ENCODE measurements at places on chromosomes 5 and 9.

DNA sequence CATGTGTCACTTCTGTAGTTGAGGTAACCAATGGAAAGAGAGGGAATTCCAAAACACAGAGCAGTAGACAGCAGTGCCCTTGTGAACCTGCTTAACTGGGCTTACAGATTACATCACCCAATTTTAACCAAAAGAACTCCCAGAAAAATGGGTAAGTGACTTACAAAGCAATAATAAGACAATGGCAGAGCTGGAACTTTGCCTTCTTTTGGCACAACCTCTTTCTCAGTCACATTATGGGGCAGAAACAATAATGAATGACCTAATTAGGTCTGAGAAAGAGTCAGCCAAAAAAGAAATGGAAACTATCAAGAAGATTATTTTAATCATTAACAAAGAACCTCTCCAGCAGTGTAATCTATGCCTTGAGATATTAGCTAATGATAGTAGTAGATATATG, 146.5 kb downstream of the SPATA31D1 start:
- DNase-seq = no peak

- no peak for DNase-seq
Observed at GRCh38 chr5:177146891-177147638, 13.5 kb downstream of the NSD1 start.

- no peak for DNase-seq
Observed at GRCh38 chr5:65198456-65199120, 283.1 kb downstream of the ADAMTS6 start.

GRCh38 chr5:89934069-89934468, 475.5 kb downstream of the CETN3 start:
- DNase-seq = no peak

GRCh38 chr5:75234251-75234650, 2.4 kb downstream of the ANKRD31 start:
- DNase-seq = no peak

- DNase-seq = no peak
Observed at GRCh38 chr5:59591162-59591561, 302.4 kb downstream of the PDE4D start.

DNA sequence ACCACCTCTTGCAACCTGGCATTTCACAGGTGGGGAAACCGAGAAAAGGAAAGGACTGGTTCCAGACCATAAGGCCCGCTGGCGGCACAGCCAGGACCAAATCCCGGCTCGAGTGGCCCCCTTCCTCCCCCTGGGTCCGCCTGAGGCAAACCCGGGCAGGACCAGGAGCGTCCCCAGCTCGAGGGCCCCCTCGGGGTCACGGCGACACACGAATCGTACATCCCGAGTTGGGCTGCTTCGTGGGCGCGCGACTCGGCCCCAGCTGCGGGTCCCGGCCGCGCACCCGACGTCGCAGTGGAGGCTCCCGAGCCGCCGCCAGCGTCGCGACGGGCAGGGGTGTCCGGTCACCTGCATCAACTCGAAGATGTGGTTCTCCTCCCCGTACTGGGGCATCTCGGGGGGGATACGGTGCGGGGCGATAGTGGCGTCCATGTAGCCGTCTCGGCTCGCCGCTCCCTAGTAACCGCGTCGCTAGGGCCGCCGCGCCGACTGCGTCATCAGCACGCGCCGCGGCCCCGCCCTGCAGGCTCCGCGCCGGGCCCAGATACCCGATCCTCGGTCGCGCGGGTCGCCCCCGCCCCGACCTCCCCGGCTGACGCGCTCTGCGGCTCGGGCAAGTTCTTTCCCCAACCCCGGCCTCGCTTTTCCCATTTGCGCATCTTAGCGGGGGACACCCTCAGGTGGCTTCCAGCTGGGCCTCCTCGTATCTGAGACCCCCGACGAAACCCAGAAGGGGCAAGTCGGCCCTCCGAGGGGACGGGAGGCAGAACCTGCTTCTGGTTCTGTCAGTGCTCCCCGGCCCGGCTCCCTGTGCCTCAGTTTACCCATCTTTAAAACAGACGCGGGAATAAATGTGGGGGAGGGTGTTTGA, at the start of gene AK8:
Gene AK8, minus strand, starts transcription at position 461 of the 871 bp plus-strand sequence. Its CDS starts 29 bp downstream, at position 432.
- no peak for DNase-seq

Data from C1 segment of cervical spinal cord (tissue), 14 donors.